ENCODE measurements at places on chromosomes 6 and 20. TPM values are rescaled to one million over a fixed set of nuclear protein-coding genes. Genes with fewer than 3 reads are reported as not detected.

Gene ZNF335
- 21.6 TPM for polyA plus RNA-seq

Gene RGS17
- 17.9 TPM for polyA plus RNA-seq

- DNase-seq: peak; percentile 35
Observed at GRCh38 chr20:60587986-60588385, 629.8 kb downstream of the CDH26 start.

DNA sequence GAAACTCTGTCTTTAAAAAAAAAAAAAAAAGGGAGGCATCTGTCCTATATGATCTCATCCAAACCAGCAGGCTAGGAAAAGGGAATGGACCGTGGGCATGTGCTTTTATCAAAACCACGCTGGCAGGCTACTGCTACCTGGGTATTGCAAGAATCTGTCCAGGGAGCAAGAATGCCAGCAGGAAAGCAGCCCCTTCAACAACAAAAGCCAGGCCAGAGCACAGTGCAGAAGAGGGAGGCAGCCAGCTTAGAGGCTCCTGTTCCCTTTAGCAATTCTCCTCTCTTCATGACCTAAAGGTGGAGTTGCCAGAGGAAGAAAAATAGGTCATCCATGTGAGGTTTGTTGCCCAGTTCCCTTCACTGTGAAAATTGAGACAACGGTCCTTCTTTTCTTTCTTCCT, 18.2 kb downstream of the TBC1D20 start:
- DNase-seq: no peak

- DNase-seq: no peak
Observed at GRCh38 chr6:74578339-74578738, 627.5 kb downstream of the COL12A1 start.

- DNase-seq: peak; percentile 14
Observed at GRCh38 chr20:45576995-45577394, 2.1 kb downstream of the WFDC8 start.

DNA sequence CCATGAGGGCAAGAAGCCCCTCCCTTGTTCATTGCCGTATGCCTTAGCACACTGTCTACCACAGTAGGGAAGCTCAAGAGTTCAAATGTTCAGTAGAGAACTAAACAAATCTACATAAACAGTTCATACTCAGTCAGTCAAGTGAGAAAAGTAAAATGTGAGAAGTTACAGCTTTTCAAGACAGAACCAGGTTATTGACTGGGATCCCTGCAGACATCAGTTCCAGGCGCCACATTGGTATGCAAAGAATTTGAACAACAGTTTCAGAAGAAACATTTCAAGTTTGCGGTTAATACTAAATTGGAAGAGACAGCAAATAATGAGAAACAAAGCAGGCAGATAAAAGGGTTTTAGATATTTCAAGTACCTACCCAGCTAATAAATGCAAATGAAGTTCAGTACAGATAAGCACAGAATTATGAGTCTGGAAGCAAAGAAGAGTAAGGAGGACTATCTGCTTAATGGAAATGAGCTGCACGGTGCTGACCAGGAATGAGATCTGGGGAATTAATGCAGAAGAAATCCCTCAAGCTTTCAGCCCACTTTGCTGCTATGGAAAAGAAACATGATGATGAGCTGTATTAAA, 246.2 kb downstream of the HACE1 start:
- no peak for DNase-seq

- DNase-seq: no peak
Observed at GRCh38 chr6:132142768-132143167, 191.6 kb upstream of the CCN2 start.

Gene TCP11
- 0.41 TPM for polyA plus RNA-seq

DNA sequence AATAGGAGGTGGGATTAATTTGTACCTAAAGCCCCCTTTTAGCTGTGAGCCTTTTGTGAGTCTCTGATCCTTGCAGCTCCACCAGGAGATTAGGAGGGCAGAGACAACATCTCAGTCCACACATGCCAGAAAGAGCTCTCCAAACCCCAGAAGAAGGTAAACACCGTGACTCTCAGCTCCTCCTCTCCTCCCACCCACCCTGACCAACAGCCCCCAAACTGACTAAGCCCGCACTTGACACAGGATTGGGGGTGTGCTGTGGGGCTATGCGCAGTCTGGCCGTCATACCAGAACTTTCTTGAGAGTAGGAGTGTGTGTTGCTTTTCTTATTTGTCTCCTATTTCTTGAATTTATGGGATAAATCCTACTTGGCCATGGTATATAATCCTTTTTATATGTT, 164.7 kb upstream of the SNX9 start:
- no peak for DNase-seq

Gene TENT5A
- polyA plus RNA-seq: 9.3 TPM

DNA sequence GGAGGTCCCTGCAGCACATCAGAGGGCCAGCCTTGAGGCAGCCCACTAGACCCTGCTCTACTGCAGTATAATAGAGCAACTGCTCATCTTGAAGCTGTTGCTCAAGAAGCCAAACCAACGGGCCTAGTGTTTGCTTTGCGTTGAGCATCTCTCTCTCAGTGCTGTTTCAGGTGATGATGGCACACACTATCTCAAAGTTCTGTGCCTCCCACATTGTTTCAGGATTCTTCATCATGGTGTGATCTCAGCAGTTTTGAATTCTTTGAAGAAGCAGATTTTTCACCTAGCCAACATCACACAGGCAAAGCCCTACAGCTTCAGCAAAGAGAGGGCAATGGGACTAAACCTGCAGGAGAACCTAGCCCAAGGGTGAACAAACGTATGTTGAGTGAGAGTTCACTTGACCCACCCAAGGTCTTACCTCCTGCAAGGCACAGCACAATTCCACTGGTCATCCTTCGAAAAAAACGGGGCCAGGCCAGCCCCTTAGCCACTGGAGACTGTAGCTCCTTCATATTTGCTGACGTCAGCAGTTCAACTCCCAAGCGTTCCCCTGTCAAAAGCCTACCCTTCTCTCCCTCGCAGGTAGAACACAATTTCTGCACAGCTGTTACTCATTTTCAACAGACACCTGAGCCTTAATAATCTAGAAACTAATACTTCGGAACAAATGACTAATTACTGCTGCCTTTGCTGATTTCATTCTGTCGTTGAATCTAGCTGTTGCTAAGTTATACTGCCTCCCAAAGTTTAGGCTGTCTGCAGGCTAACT, 15.8 kb downstream of the MYB start:
- no peak for DNase-seq

DNA sequence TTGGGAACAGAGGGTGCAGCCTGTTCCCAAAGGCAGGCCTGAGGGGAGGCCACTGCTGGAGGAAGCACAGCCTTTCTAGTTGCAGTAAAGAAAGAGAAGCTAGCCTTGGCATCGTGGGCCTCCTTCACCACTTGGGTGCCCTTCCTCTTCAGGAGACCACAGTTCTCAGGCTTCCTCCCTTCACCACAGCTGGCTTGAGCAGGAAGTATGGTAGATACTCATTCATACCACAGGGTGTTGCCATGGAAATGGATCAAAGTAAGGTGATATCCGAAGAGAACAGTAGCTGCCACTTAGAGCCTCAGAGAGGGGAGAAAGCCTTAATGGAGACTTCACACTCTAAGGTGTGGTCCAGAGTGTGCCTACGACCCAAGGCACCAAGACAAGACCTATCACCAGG, 120.4 kb upstream of the RIPOR2 start:
- DNase-seq: no peak

GRCh38 chr6:3032986-3033385, 33.3 kb downstream of the NQO2 start:
- no peak for DNase-seq

- DNase-seq: peak; percentile 23
Observed at GRCh38 chr6:158086504-158087223, 81.4 kb downstream of the SERAC1 start.

Gene CCN5
- 0.50 TPM for polyA plus RNA-seq

- no peak for DNase-seq
Observed at GRCh38 chr6:21559238-21559637, 34.3 kb upstream of the SOX4 start.

GRCh38 chr6:9161731-9162130, 726.4 kb upstream of the SLC35B3 start:
- no peak for DNase-seq

DNA sequence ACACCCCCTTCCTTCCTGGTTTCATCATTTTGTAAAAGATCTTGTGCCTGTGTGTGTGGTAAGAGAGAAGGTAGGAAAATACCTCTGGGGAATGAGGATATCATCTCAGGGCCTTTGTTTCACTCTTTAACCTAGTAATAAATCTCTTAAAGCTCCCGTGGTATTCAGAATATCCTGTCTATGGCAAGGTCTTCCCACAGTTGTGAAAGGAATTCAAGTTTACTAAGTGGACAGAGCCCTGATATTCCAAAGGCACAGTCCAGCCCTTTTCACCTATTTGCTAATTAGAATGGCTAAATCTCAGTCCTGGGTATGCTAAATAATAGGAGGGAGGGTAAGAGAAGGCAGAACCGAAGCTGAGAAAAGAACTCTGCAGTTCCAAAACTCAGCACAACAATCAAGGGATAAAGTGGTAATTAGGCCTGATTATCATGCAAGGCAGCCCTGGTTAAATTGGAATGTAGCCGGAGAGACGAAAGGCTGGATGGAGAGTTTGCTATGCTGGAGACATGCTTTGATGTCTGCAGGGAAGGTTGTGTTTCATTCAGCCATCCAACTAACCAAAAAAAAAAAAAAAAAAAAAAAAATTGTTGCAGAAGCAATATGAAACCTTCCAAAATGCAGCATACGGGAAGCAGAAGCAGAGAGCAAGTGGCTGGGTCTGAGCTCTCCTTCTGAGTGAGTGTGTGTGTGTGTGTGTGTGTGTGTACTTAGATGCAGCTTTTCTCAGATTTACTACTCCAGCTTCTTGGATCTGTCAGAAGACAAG, 28.5 kb upstream of the PIM1 start:
- peak; percentile 88 for DNase-seq

Gene KCNK16
- polyA plus RNA-seq: not detected

DNA sequence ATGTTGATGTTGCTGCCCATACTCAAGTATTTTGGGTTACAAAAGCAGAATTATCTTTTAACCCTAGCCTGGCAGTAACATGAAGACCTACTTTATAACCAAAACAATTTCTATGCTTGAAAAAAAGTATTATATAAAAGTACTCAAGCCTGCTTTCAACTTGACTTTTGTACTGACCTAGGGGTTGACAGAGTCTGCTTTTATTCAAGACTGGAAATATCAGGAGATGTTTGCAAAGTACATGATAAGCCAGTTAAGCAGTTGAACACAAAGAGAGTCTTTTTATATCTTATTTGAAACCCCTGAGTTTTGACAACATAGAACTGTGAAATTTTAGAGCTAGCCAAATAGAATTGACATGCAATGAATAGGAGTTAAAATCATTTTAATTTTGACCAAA, 159.8 kb downstream of the KCNQ5 start:
- DNase-seq: no peak

GRCh38 chr6:168217880-168218537, 101.6 kb downstream of the DACT2 start:
- peak; percentile 64 for DNase-seq

Gene SLCO4A1
- polyA plus RNA-seq: 12.1 TPM

- DNase-seq: no peak
Observed at GRCh38 chr6:43171707-43172103, 636 bp downstream of the SRF start.

GRCh38 chr20:40986774-40987173, 41.8 kb upstream of the TOP1 start:
- DNase-seq: no peak

DNA sequence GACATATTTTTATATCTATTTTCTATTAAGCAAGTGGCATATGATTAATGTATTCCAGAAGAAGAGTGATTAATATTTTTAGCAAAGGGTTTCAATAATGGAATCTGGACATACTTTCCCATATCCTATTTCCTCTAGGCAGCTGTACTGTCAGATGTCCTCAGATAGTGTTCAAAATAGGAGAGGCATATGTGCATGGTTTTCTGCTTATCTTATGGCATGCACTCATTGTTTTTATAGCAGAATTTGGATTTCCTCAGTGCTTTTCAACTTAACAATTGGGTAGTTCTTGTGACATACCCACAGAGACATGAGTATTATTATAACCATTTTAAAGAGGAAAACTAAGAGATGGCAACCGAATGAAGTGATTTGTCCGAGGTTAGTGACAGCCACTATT, 12.6 kb upstream of the SLC17A5 start:
- no peak for DNase-seq

GRCh38 chr20:23105193-23105592, 19.1 kb upstream of the CD93 start:
- DNase-seq: no peak

GRCh38 chr20:16095226-16095625, 478.0 kb downstream of the KIF16B start:
- no peak for DNase-seq

Gene CST4
- not detected for polyA plus RNA-seq

DNA sequence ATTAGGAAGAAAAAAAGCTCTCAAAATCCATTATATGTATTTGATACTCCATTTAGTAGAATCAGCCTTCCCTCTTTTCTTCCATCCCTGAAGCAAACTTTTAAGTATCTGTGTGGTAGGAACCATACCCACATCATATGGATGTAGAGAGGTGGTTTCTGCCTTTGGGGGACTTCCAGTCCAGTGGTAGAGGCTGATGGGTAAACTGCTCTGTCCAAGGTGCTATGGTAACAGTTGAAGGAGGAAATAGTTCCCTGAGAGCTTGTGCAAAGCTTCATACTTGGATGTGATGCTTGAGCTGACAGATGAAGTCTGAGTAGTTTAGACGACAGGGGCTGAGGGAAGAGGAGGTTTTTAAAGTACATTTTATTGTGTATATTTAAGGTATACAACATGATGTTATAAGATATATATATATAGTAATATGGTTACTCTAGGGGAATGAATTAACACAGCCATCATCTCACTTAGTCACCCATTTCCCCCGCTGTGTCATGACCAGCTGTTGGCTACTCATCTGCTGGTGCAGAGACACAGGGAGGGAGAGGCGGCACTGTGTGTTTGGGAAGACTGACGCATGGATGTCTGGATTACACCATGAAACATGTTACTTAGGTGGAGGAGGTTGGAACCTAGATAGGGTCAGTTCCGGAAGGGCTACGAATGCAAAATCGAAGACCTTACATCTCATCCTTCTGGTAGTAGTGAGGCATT, 185.2 kb downstream of the FARS2 start:
- DNase-seq: no peak

DNA sequence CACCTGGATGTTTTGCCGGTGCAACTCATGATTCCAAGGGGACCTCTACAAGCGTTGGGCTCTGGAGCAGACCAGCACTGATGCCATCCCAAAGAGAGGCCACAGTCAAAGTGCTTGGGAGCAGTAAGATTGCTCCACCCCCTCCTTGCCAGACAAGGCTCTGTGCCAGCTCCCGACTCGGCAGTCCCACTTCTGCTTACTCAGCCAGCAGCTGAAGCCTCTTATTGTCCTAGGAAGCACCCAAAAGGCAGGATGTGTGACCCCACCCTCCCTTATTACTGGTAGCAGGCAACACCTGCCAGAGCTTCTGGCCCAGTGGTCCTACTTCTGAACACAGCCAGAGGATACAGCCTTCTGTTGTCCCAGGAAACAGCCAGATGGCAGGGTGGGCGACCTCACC, 614.2 kb downstream of the TENT5A start:
- DNase-seq: no peak
